Activated naive CD4-positive, alpha-beta T cell treated with anti-CD3 and anti-CD28 coated beads, Interleukin-2, amount 10 ng/mL, durations not matched to agents 7 days and 5 days (primary cell): ENCODE measurements at places on chromosomes 16 and 17.

GRCh38 chr17:11493936-11494335 lies 104.3 kb upstream of the DNAH9 start:
- no peak for DNase-seq

DNA sequence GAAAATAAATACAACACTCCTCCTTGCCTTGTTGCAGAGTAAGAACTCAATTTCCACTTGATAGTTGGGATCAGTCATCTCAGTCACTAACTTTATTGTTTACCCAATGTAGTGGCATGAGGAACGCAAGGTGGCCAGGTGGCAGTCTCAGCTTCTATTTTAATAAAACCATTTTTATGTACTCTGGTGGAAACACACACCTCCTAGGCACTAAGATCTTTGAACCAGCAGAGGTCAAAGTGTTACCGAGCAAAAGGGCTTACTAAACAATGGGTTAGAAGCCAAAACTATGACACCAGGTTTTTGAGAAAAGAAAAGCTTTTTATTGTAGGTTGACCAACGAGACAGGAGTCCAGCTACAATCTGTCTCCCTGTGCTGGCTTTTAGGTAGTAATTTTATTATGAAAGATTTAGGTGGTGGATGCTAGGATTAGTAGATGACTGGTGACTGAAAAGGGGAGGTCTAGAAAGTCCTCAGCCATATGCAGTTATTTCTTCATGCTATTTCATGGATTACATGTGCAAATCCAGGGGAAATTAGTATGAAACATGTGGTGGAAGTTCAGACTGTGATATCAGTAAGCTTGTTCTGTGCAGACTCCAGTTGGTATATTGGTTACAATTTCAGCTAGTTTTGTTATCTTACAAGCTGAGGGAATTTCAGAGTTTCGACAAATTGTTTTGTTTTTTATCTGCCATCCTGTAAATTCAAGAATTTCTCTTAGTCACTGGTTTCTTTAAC lies 122.3 kb downstream of the PCTP start:
- DNase-seq: no peak

- no peak for DNase-seq
Observed at GRCh38 chr16:200388-200787, 20.1 kb downstream of the HBQ1 start.

GRCh38 chr17:34725725-34726124 lies 146.3 kb downstream of the TMEM132E start:
- no peak for DNase-seq

DNA sequence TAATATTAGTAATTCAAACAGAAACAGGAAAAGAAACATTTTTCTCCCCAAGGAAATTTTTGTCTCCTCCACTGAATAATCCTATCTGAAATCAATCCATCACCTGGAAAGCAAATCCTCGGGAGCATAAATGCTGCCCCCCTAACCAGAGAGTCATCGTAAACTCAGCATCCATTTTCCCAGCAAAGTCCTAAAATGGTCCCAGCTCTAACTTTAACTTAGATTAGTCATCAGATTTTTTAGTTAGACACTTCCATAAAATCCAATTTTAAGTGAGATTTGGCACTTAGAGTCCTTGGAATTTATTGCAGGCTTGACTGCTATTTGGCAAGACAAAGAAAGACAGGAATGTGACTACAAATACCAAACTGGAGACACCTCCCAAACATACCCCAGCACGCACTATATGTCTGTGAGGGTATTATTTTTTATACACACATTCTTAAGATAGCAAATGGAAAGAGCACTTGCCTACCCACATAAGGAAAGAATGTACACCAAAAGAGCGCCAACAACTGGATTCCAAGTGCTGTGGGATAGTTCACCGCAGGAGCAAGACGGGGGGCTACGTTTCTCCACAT lies 15.4 kb downstream of the SCO1 start:
- DNase-seq: no peak

DNA sequence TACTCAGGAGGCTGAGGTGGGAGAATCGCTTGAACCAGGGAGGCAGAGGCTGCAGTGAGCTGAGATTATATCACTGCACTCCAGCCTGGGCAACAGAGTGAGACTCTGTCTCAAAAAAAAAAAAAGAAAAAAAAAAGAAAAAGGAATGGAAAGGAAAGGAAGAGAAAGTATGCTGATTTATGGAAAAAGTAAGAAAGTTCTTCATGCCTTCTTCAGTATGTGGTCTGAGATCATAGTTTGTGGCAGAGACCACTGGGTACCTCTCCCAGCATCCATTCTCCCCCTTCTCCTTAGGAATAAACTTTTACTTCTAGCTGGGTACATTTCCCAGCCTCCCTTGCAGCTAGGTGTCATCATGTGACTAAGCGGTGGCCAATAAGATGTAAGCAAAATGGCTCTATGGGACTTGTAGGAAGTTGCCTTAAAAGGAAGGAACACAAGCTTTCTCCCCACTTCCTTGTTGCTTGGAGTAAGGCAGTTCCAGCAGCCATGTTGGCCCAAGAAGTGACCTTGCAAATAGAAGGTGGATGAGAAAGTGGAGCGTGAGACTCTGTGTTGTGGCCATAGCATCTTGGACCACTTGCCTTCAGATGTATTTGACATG lies 26.1 kb upstream of the XPO6 start:
- DNase-seq: no peak

DNA sequence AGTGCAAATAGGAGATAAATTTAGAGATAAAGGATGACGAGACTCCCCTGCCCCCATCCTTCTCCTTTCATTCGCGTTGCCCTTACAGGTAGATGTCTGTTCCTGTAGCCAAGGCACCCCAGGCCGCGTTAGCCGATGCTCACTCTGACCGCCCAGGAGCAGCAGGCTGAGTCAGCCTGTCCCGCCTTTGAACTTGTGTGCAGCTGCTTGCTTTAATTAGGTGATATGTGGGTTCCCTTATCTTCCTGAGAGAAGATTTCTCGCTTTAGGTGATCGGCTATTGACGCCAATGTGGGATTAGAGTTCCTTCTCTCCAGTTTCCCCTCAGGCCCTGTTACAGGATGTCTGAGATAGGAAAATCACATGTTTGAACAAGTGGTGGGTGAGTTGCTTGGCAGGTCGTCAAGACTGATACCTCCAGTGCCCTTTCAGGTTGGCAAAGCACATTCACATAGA lies 119.5 kb downstream of the MSI2 start:
- DNase-seq: no peak

GRCh38 chr17:14165616-14166015 lies 71.0 kb downstream of the CDRT15 start:
- no peak for DNase-seq

- DNase-seq: no peak
Observed at GRCh38 chr16:54128629-54129234, 157.9 kb downstream of the IRX3 start.

DNA sequence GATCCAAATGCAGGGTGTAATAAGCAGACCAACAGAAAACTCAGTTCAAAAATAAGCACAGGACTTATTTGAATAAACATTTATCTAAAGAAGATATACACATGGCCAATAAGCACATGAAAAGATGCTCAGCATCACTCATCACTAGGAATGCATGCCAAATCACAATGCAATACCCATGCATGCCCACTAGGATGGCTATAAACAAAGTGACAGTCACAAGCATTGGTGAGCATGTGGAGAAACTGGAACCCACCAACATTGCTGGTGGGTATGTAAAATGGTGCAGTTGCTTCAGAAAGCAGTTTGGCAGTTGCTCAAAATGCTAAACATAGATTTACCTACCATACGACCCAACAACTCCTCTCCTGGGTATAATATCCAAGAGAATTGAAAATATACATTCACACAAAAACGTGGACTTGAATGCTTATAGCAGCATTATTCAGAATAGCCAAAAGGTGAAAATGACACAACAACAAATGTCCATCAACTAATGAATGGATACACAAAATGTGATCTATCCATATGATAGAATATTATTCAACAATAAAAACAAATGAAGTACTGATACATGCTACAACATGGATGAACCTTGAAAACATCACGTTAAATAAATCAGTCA lies 20.1 kb downstream of the UBE2O start:
- DNase-seq: no peak

GRCh38 chr17:66678061-66678460 lies 156.9 kb upstream of the CACNG5 start:
- DNase-seq: no peak

DNA sequence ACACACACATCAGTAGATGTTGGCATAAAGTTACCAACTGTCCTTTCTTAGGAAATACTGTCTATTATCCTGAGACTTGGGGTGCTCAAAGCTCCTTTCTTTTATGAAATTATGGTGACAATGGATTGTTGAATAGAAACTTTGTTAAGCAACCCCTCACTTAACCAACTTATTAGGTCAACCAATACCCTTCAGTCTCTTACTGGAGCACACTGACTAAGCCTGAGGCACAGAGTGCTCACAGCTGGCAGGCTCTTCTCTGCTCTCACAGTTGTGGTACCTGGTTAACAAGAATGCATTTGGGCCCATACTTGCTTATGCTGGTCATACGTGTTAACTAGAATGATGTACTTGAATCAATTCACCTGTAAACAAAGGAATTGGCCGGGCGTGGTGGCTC lies 24.8 kb downstream of the CD300LF start:
- DNase-seq: no peak

GRCh38 chr16:55706739-55707384 lies 51.1 kb downstream of the SLC6A2 start:
- no peak for DNase-seq

GRCh38 chr17:79006794-79007503 lies 2.6 kb downstream of the CANT1 start:
- DNase-seq: peak; percentile 17

GRCh38 chr16:24908716-24909115 lies 63.0 kb downstream of the SLC5A11 start:
- no peak for DNase-seq

DNA sequence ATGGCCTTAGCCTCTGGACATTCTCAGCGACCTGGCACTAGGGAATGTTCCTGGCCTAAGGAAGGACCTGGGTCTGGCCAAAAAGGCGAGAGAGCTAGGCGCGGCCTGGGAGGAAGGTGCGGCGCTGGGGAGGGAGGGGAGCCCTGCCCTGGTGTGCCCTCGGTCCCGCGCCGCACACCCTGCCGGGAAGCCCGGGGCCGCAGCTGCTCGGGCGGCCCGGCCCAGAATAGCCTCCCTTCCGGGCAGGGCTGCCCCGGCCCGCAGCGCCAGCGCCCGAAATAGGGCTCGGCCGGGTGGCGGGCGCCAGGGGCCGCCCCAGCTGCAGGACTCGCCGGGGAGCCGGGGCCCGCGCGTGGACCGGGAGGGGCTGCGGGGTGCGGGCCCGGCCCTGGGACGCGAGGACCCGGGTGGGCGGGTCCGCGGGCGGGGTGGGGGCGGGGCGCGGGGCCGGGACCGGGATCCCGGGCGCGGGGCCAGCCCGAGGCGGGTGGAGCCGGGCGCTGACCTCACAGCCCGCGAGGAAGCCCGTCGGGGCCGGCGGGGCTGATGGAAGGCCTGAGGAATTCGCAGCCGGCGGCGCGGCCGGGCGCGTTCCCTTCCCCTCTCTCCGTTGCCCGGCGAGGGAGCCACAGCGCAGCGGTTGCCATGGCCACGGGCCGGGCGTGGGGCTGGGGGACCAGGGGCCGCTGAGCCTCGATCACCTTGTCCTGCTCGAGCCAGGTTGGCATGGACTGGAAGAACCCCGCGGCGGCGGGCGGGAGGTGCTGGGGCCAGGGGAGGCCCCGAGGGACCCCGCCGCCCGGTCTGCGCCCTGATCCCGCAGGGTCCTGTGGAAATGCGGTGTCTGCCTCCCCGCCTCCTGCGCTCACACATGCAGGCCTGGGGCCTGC lies 18.1 kb downstream of the SOCS3 start:
- peak; percentile 43 for DNase-seq

- DNase-seq: no peak
Observed at GRCh38 chr16:49282690-49283375, 1.2 kb upstream of the CBLN1 start.

GRCh38 chr17:47806026-47806912 lies 15.3 kb downstream of the OSBPL7 start:
- DNase-seq: no peak

GRCh38 chr17:58153046-58153445 lies 4.9 kb downstream of the OR4D1 start:
- peak; percentile 84 for DNase-seq

- no peak for DNase-seq
Observed at GRCh38 chr17:75124819-75125162, 6.8 kb downstream of the NT5C start.
